ENCODE measurements at places on chromosomes 4 and X. TPM values are rescaled to one million over a fixed set of nuclear protein-coding genes. Genes with fewer than 3 reads are reported as not detected.

DNA sequence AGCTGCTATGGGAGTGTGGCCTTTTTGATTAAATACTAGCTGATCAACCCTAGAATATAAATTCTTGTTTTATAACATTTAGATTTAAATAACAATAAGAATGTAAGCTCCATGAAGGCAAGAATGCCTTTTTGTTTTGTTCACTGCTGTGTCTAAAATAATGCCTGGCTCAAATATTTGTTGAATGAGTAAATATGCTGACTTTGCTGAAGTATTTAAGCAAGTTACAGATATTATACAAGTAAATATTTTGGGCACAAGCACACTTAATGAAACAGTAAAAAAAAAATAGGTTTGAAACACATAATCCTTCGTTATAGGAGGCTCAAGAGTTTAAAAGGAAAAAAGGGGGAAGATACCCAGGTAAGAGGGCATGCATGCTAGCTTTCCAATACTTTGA, 24.1 kb downstream of the FABP2 start:
- H3K36me3 ChIP-seq, result peaks cover 34% of the 10 kb centered on the region
- H3K4me1 ChIP-seq, result peaks cover 3% of the 10 kb centered on the region
- no peaks in the 10 kb centered on the region for H3K27me3 ChIP-seq

DNA sequence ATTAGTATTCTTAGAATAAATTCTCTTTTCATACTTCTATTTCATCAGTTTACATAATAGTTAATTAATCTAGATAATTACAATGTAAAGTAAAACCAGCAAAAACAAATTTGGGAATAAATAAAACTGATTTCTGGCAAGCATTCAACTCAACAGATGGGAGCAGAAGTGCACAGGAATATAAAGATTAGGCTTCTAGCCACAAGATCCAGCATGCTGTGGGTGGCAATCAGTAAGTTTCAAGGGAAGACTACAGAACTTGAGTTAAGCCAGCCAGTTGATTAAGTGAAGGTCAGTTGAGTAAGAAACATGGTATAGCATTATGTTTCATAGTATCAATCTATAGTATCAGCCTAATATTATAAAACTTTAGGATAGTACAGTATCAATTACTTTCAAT, 324.2 kb upstream of the AADAT start:
- H3K4me3 ChIP-seq, result no peak overlapping the region
- H3K4me1 ChIP-seq, result no peaks in the 10 kb centered on the region
- no peaks in the 10 kb centered on the region for H3K36me3 ChIP-seq
- no peak for DNase-seq
- H3K27me3 ChIP-seq, result no peaks in the 10 kb centered on the region
- no peak overlapping the region for H3K27ac ChIP-seq

DNA sequence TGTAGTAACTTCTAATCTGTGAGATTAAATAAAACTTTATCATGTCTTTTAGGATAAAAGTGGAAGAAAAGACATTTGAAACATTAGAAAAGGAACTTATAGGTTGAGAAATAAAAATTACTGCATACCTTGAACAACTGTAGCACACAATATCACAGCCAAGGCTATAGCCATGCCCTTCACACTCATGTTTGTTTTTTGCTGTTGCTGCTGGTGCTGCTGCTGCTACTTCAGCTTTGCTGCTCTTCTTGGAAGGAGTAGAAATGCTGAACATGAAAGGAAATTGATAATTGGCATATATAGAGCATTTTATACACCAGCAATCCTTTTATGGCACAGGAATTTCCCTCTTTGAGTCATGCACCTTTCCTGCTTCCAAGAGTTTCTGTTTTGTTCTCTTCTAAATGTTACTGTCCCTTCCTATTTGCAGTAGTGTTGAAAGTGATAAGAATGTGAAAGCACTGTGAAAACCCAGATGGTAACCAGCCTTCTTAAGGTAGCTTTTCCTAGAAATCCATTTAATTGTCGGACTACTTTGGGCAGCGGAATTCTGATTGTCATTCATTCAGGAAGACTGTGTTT, at the start of gene CXCL11:
TSS of gene CXCL11 (minus strand) at position 272 of the 582 bp plus-strand sequence. CDS start at position 189, 83 bp downstream.
- H3K4me3 ChIP-seq, result no peak within 1 kb of the TSS
- DNase-seq, result no peak
- no peaks in the 10 kb centered on the region for H3K36me3 ChIP-seq

DNA sequence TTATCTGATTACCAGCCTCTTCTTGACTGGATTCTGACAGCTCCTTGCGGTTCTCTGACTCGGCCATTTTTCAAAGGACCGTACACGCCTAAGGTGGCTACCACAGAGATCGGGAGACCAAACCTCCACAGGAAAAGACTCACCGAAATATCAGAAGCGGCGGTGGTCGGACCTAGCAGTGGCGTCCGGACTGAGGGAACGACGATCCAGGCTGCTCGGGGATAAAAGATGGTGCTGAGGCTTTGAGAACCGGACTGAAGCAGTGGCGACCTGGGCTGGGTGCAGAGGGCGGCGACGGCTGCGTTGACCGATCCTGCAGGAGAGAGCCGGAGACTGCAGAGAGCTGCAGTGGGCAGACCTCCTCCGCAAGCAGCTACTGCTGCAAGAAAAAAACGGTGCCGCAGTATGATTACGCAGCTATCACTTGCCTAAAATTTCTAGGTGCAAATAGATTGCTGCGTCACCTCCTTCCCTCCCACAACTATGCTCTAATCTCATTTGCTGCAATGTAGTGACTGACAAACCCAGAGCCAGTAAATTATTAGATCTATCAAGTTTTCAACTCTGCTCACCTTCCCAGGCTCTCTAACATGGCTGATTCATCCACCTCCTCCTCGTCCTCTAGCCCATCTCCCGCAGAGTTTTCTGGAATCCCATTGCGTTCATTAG, at the start of gene NAP1L2:
TSS of gene NAP1L2 (minus strand) at position 426 of the 669 bp plus-strand sequence. CDS start at position 67, 359 bp downstream.
- H3K36me3 ChIP-seq, result peaks cover 6% of the 10 kb centered on the region
- no peak within 1 kb of the TSS for H3K27ac ChIP-seq
- H3K4me3 ChIP-seq, result peak within 1 kb of the TSS; percentile 89
- no peaks in the 10 kb centered on the region for H3K4me1 ChIP-seq

DNA sequence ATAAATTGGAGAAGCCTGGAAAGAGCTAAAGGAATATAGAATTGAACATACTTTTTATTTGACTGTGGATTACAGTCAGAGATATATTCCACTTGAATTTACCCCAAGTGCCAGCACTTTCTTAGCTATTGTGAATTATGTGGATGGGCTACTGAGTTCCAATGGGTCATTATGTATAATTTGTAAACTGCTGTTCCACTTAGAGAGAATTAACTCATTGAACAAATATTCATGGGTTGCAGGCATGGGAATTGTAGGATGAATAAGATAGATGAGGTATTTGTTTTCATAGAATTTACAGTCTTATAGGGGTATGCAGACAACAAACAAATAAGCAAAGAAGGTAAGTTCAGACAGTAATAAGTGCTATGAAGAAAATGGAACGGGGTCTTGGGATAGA, 195.7 kb downstream of the SHROOM3 start:
- no peak overlapping the region for H3K4me3 ChIP-seq
- no peak for DNase-seq
- H3K4me1 ChIP-seq, result no peaks in the 10 kb centered on the region
- H3K36me3 ChIP-seq, result peaks cover 2% of the 10 kb centered on the region

DNA sequence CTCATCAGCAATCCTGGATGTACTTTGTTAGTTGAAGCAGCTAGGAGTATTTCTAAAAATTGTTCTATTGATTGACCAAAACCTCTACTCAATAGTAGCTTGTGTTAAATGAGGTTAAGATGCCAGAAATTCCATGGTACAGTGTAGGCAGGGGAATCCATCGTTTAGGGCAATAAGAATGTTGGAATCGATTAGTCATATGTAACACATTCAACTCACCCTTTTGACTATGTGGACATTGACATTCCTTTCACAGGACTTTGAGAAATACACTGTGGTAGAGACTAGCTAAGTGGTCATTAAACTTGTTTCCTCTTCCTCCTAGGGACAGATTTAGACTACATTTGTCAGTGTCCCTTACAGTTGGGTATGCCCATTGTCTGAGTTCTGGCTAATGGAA, 40.2 kb downstream of the KDM5C start:
- no peaks in the 10 kb centered on the region for H3K4me1 ChIP-seq
- no peak overlapping the region for H3K27ac ChIP-seq
- H3K27me3 ChIP-seq, result no peaks in the 10 kb centered on the region
- H3K4me3 ChIP-seq, result no peak overlapping the region

- no peak for DNase-seq
- no peak overlapping the region for H3K4me3 ChIP-seq
- H3K4me1 ChIP-seq, result peaks cover 25% of the 10 kb centered on the region
- H3K27me3 ChIP-seq, result no peaks in the 10 kb centered on the region
These were observed 55.9 kb upstream of the KDR start for GRCh38 chr4:55181010-55182005.

GRCh38 chrX:73847991-73848390, 285.0 kb downstream of the CHIC1 start:
- no peak overlapping the region for H3K4me3 ChIP-seq
- no peaks in the 10 kb centered on the region for H3K27me3 ChIP-seq
- H3K36me3 ChIP-seq, result peaks cover 65% of the 10 kb centered on the region
- H3K4me1 ChIP-seq, result no peaks in the 10 kb centered on the region
- H3K27ac ChIP-seq, result no peak overlapping the region
- no peak for DNase-seq

- no peak overlapping the region for H3K27ac ChIP-seq
- no peak overlapping the region for H3K4me3 ChIP-seq
- no peaks in the 10 kb centered on the region for H3K27me3 ChIP-seq
- H3K4me1 ChIP-seq, result peaks cover 3% of the 10 kb centered on the region
- no peaks in the 10 kb centered on the region for H3K36me3 ChIP-seq
These were observed 56.8 kb downstream of the TRPC5 start for GRCh38 chrX:112025753-112026152.

DNA sequence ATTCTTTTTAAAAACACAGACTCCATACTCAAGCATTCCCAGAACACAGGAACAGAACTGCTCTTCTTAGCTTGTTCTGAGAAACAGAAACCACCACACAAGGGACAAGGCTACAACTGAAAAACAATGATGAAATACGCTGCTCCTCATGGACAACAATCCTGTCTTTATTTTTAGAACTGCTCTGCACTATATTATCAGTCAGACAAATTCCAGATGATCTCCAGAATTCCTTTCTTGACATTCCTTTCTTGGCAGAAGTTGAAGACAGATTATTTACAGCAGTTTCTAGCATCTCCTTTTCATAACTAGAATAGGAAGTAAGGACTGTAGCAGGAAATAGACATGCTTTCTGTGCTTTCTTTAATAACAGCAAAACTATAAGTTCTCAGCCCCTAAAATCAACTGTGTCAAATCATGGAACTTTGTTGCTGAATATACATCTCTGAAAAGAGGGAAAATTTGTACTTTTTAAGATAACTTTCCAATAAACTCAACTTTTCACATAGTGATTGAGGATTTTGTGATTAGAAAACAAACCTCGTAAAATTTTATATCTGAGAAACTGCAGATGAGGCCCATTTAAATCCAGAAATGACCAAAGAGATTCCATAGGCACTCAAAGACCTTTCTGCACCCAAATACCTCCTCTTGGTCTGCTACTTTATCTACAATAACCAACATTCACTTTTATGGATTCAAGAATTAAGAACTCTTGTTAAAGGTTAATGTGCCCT, 35.9 kb downstream of the ANTXR2 start:
- no peaks in the 10 kb centered on the region for H3K4me1 ChIP-seq
- no peaks in the 10 kb centered on the region for H3K36me3 ChIP-seq
- H3K27ac ChIP-seq, result no peak overlapping the region
- no peaks in the 10 kb centered on the region for H3K27me3 ChIP-seq
- no peak overlapping the region for H3K4me3 ChIP-seq

GRCh38 chrX:154457491-154458115, 478 bp upstream of the PLXNA3 start:
- peak; percentile 75 for DNase-seq
- H3K27me3 ChIP-seq, result no peaks in the 10 kb centered on the region
- no peak overlapping the region for H3K27ac ChIP-seq
- no peaks in the 10 kb centered on the region for H3K4me1 ChIP-seq
- H3K4me3 ChIP-seq, result peak overlapping the region; percentile 65

GRCh38 chr4:15755321-15756155, 22.6 kb upstream of the CD38 start:
- H3K27ac ChIP-seq, result no peak overlapping the region
- H3K4me3 ChIP-seq, result no peak overlapping the region
- DNase-seq, result no peak
- H3K36me3 ChIP-seq, result no peaks in the 10 kb centered on the region
- no peaks in the 10 kb centered on the region for H3K27me3 ChIP-seq

- no peak overlapping the region for H3K4me3 ChIP-seq
- no peak overlapping the region for H3K27ac ChIP-seq
- peaks cover 7% of the 10 kb centered on the region for H3K27me3 ChIP-seq
- H3K4me1 ChIP-seq, result no peaks in the 10 kb centered on the region
- no peaks in the 10 kb centered on the region for H3K36me3 ChIP-seq
These were observed 4.2 kb downstream of the MID2 start for GRCh38 chrX:107829878-107830277.

GRCh38 chr4:85496126-85496849, 21.3 kb downstream of the ARHGAP24 start:
- H3K27ac ChIP-seq, result no peak overlapping the region
- H3K4me1 ChIP-seq, result no peaks in the 10 kb centered on the region
- no peaks in the 10 kb centered on the region for H3K36me3 ChIP-seq
- DNase-seq, result no peak

DNA sequence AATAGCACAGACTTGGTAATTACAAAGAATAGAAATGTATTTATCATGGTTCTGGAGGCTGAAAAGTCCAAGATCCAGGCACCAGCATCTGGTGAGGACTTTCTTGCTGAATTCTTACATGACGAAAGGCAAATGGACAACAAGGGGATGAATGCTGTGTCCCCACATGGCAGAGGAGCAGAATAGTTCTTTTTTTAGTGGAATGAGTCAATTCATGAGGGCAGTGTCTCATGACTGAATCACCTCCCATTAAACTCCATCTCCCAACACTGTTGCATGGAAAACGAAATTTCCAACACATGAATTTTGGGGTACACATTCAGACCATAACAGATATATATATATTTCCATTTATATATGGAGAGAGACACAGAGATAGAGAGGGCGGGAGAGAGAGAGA, 628.3 kb downstream of the TRIML1 start:
- H3K27me3 ChIP-seq, result no peaks in the 10 kb centered on the region
- peaks cover 20% of the 10 kb centered on the region for H3K36me3 ChIP-seq
- no peak overlapping the region for H3K27ac ChIP-seq
- no peaks in the 10 kb centered on the region for H3K4me1 ChIP-seq

GRCh38 chr4:600850-601515, 24.4 kb upstream of the PDE6B start:
- DNase-seq, result no peak
- no peak overlapping the region for H3K4me3 ChIP-seq
- H3K4me1 ChIP-seq, result no peaks in the 10 kb centered on the region

- no peaks in the 10 kb centered on the region for H3K27me3 ChIP-seq
- H3K27ac ChIP-seq, result no peak overlapping the region
These were observed 2497.3 kb downstream of the ARAP2 start for GRCh38 chr4:33746979-33747378.

OTUD6A gene
- total RNA-seq, result 0.18 TPM

BEND2 gene
- total RNA-seq, result not detected

SYNPO2 gene
- 1.1 TPM for total RNA-seq

TAF9B gene
- 34.9 TPM for total RNA-seq

DCAF4L1 gene
- total RNA-seq, result 0.07 TPM

IL9R gene
- 0.72 TPM for total RNA-seq

TMEM255A gene
- 0.20 TPM for total RNA-seq

TMEM35A gene
- total RNA-seq, result 4.3 TPM

SLITRK4 gene
- 1.5 TPM for total RNA-seq

HPGDS gene
- total RNA-seq, result not detected

PNMA5 gene
- not detected for total RNA-seq

All from H9 (cell line).